ENCODE measurements at places on chromosomes 11 and 22. TPM values are rescaled to one million over a fixed set of nuclear protein-coding genes. Genes with fewer than 3 reads are reported as not detected.

Gene FXYD2
- total RNA-seq: not detected

Gene NUCB2
- 50.5 TPM for total RNA-seq

Gene CRYBB2
- not detected for total RNA-seq

Gene TSSK2
- not detected for total RNA-seq

Measured in cardiac atrium fibroblast (primary cell).